ENCODE measurements at places on chromosomes 12 and 14.

DNA sequence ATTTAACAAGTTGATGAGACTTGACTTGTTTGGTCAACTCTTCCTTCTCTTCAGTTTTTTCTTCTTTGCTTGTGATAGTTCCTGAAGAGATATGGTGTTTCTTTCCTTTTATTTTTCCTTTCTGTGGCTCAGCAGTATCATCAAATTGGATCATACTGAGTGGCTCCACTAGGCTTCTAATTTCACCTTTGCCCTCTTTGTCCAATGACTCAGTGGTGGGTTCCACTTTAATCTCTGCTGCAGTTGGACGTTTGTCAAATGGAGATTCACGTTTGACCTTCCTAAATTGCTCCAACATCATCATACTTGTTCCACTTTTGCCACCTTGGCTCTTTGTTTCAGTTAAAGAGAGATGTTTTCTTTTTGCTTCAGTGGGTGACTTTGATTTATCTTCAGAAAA lies 41.5 kb downstream of the FAM186A start:
- H3K27ac ChIP-seq = no peak overlapping the region
- H3K36me3 ChIP-seq = no peaks in the 10 kb centered on the region
- no peaks in the 10 kb centered on the region for H3K27me3 ChIP-seq
- no peak for DNase-seq
- H3K4me3 ChIP-seq = no peak overlapping the region

DNA sequence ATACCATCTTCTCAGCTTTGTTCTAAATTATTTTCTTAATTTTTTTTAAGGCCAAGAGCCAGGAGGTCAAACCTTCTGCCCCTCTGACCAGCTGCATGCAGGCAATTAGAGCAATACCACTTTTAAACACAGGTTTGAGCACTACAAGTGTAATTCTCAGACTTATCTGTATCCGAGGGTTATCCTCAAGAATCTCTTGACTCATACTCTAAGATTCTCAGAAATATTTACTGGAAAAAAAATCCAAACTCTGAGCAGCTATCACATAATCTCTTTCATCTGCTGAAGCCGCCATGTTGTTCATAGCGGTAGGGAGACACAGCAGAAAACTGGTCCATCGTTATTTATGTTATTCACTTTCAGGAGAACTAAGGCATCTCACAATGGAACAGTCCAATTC lies 27.4 kb upstream of the PTHLH start:
- H3K27ac ChIP-seq = no peak overlapping the region
- DNase-seq = no peak
- no peaks in the 10 kb centered on the region for H3K4me1 ChIP-seq

- H3K4me3 ChIP-seq = no peak overlapping the region
- H3K4me1 ChIP-seq = no peaks in the 10 kb centered on the region
- no peak overlapping the region for H3K27ac ChIP-seq
- no peaks in the 10 kb centered on the region for H3K36me3 ChIP-seq
- H3K27me3 ChIP-seq = no peaks in the 10 kb centered on the region
Observed at GRCh38 chr12:24133384-24133783, 183.9 kb upstream of the SOX5 start.

GRCh38 chr12:104414581-104415341 lies 42.0 kb upstream of the CHST11 start:
- H3K4me1 ChIP-seq = no peaks in the 10 kb centered on the region
- no peak overlapping the region for H3K4me3 ChIP-seq
- H3K27me3 ChIP-seq = peaks cover 3% of the 10 kb centered on the region
- H3K27ac ChIP-seq = no peak overlapping the region

- H3K36me3 ChIP-seq = no peaks in the 10 kb centered on the region
- H3K27me3 ChIP-seq = peaks cover 8% of the 10 kb centered on the region
- no peak overlapping the region for H3K4me3 ChIP-seq
Observed at GRCh38 chr12:93229494-93230325, 148.0 kb upstream of the NUDT4 start.

GRCh38 chr12:4985820-4986219 lies 57.9 kb upstream of the KCNA5 start:
- H3K27ac ChIP-seq = no peak overlapping the region
- H3K27me3 ChIP-seq = peaks cover 7% of the 10 kb centered on the region
- H3K4me1 ChIP-seq = no peaks in the 10 kb centered on the region
- no peak overlapping the region for H3K4me3 ChIP-seq

DNA sequence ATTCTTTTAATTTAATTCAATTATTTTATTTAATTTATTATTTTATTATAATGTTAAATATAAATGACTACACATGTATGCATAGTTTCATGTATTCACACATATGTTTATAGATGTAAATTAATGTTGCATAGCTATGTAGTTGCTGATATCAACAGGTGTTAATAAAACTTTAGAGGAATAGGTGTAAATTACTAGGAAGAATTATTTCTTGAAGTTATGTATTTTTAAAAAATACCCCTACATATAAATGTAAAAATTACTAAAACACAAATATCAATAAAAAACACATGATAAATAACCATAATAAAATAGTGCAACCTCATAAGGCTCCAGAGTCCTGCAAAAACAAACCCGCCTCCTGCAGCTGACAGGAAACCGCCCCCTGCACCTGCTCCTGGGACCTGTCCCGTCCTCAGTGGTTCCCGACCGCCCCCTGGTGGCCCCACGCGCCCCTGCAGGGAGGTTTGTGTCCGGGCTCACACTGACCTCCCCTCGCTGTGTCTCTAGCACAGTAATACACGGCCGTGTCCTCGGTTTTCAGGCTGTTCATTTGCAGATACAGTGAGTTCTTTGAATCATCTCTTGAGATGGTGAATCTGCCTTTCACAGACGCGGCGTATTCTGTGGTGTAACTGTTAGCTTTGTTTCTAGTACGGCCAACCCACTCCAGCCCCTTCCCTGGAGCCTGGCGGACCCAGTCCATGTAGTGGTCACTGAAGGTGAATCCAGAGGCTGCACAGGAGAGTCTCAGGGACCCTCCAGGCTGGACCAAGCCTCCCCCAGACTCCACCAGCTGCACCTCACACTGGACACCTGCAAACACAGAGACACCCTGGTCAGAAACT lies 1264.0 kb downstream of the TMEM121 start:
- peak; percentile 78 for DNase-seq
- H3K36me3 ChIP-seq = no peaks in the 10 kb centered on the region
- H3K4me3 ChIP-seq = no peak overlapping the region
- no peak overlapping the region for H3K27ac ChIP-seq

DNA sequence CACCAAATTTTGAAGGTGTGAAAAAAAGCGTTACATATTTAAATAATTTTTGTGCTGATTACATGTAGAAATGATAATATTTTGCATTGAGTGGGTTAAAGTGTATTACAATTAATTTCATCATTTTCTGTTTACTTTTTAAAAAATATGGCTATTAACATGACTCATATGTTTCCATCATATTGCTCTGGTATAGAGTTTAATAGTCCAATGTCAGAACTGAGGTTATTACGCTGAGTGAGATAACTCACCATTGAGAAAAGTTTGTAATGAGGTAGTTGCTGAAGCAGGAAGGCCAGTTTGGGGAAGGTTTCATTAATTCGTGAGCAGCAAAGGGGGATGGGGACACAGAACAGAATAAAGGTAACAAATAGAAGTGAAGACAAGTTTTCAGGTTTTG lies 865.7 kb upstream of the MGAT4C start:
- no peak overlapping the region for H3K4me3 ChIP-seq
- no peaks in the 10 kb centered on the region for H3K36me3 ChIP-seq
- no peaks in the 10 kb centered on the region for H3K4me1 ChIP-seq
- no peak for DNase-seq
- no peak overlapping the region for H3K27ac ChIP-seq

DNA sequence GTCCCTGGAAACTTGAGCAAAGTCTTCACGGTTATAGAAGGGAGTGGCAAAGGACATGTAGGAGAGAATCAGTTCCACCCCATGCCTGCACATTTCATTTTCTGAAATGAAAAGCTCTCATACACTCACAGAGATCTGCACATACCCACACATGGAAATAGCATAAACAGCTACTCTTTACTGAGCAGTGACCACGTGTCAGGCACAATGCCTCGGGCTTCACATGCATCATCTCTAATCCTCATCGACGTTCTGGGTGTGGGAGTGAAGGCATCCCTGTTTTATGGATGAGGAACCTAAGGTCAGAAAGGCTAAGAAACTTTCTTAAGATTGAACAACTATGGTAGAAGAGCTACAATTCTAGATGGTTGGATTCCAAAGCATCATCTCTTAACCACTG lies 198.8 kb downstream of the DAD1 start:
- no peak for DNase-seq
- no peak overlapping the region for H3K4me3 ChIP-seq
- H3K27me3 ChIP-seq = no peaks in the 10 kb centered on the region
- H3K27ac ChIP-seq = peak overlapping the region; percentile 21

DNA sequence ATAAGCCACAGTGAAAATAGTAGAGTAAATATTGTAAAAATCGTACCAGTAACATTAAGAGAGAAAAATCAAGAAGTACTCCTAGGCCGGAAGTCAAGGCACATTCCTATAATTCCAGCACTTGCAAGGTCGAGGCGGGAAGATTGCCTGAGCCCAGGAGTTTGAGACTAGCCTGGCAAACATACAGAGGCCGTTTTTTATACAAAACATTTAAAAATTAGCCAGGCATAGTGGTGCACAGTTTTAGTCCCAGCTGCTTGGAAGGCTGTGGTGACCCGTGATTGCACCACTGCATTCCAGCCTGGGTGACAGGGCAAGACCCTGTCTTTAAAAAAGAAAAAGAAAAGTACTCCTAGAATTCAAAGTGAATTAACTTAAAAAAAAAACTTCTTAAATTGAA lies 341.8 kb downstream of the C12orf50 start:
- no peak for DNase-seq
- H3K27ac ChIP-seq = no peak overlapping the region
- no peak overlapping the region for H3K4me3 ChIP-seq
- no peaks in the 10 kb centered on the region for H3K36me3 ChIP-seq
- H3K4me1 ChIP-seq = no peaks in the 10 kb centered on the region

GRCh38 chr12:60977966-60978365 lies 1282.2 kb upstream of the USP15 start:
- H3K4me1 ChIP-seq = no peaks in the 10 kb centered on the region
- H3K27ac ChIP-seq = no peak overlapping the region
- H3K36me3 ChIP-seq = no peaks in the 10 kb centered on the region
- H3K4me3 ChIP-seq = no peak overlapping the region

GRCh38 chr12:70660620-70661219 lies 23.5 kb upstream of the PTPRB start:
- peaks cover 2% of the 10 kb centered on the region for H3K27me3 ChIP-seq
- DNase-seq = no peak
- peaks cover 12% of the 10 kb centered on the region for H3K4me1 ChIP-seq
- no peak overlapping the region for H3K27ac ChIP-seq
- no peaks in the 10 kb centered on the region for H3K36me3 ChIP-seq

DNA sequence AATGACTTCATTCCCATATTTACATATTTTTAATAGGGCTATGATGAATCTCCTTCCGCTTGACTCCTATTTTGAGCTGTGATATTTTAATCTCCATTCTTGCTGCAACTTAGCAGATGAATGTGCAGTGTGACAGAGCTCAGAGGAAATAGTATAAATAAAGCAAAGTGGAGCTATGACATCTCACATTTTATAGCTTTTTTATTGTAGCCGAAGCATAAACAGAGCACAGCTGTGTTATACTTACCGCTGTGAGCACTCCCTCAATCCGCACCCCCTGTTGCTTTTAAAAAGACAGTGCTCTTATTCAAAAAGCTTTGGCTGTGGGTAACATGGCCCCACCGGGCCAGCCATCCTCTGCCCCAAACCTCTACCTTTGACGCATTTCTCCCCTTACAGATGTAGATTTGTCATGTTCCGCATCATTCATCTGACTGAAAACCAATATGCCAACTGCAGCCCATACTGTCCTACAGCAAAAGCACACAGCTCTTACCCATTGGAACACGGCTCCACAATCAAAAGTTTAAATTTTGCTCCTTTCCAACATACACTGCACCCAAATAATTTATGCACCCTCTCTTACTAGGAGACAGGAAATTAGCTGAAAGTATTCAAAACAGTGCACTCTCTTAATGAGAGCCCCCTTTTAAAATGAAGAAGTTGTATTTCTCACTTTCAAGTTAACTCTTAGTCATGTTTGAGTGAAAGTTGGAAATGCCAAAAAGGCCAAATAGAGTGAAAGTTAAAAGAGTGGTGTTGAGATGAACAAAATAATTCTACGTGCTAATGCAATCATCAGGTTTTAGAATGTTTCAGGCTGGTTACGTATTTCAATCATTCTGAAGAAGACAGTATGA lies 429.3 kb upstream of the SOX5 start:
- no peak overlapping the region for H3K27ac ChIP-seq
- no peak overlapping the region for H3K4me3 ChIP-seq

DNA sequence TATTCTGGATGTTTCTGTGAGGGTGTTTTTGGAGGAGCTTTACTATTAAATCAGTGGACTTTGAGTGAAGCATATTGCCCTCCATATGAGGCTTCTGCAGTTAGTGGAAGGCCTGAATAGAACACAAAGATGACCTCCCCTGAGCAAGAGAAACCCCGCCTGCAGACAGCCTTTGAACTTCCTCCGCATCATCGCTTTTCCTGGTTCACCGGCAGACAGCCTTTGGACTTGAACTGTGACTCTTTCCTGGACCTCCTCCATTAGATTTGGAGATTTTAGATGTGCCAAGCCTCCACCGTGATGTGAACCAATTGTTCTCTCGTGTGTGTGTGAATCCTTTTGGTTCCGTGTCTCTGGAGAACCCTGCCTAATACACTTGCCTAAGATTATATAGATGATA lies 208.4 kb downstream of the EFCAB11 start:
- no peaks in the 10 kb centered on the region for H3K27me3 ChIP-seq
- H3K4me3 ChIP-seq = no peak overlapping the region
- peaks cover 19% of the 10 kb centered on the region for H3K4me1 ChIP-seq
- DNase-seq = no peak
- H3K36me3 ChIP-seq = no peaks in the 10 kb centered on the region

- H3K4me3 ChIP-seq = peak overlapping the region; percentile 66
- DNase-seq = no peak
- peaks cover 54% of the 10 kb centered on the region for H3K27me3 ChIP-seq
Observed at GRCh38 chr12:62934239-62934798, 631 bp downstream of the PPM1H start.

GRCh38 chr12:56578983-56579546 lies 51.1 kb downstream of the BAZ2A start:
- DNase-seq = no peak
- no peak overlapping the region for H3K27ac ChIP-seq

GRCh38 chr14:28298156-28298555 lies 468.4 kb upstream of the FOXG1 start:
- no peak for DNase-seq
- no peaks in the 10 kb centered on the region for H3K4me1 ChIP-seq
- H3K27ac ChIP-seq = no peak overlapping the region
- H3K27me3 ChIP-seq = no peaks in the 10 kb centered on the region
- H3K36me3 ChIP-seq = no peaks in the 10 kb centered on the region

DNA sequence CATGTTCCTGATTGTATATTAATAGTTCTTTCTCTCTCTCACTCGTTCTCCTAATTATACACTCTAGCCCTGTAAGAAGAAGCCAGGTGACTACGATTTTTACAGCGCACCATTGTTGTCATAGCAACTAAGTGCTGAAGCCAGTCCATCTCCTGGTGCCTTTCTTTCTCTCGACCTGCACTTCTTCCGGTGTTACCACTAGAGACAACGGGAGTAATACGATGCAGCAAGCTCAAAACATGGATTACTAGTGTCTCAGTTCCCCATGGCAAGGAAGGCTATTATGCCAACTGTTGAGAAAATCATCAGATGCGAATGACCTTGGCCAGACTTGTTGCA lies 40.8 kb upstream of the DCD start:
- peaks cover 48% of the 10 kb centered on the region for H3K27me3 ChIP-seq
- H3K4me3 ChIP-seq = no peak overlapping the region
- no peak overlapping the region for H3K27ac ChIP-seq
- H3K4me1 ChIP-seq = no peaks in the 10 kb centered on the region

- H3K4me3 ChIP-seq = no peak overlapping the region
- DNase-seq = no peak
- no peaks in the 10 kb centered on the region for H3K27me3 ChIP-seq
- H3K4me1 ChIP-seq = peaks cover 66% of the 10 kb centered on the region
- no peak overlapping the region for H3K27ac ChIP-seq
Observed at GRCh38 chr12:92396647-92397252, 251.1 kb upstream of the BTG1 start.

Data from activated CD4-positive, alpha-beta memory T cell treated with anti-CD3 and anti-CD28 coated beads, Interleukin-2, amount 10 ng/mL, durations not matched to agents 7 days and 5 days (primary cell).